ENCODE measurements at places on chromosomes 3 and 15. TPM values are rescaled to one million over a fixed set of nuclear protein-coding genes. Genes with fewer than 3 reads are reported as not detected.

DNA sequence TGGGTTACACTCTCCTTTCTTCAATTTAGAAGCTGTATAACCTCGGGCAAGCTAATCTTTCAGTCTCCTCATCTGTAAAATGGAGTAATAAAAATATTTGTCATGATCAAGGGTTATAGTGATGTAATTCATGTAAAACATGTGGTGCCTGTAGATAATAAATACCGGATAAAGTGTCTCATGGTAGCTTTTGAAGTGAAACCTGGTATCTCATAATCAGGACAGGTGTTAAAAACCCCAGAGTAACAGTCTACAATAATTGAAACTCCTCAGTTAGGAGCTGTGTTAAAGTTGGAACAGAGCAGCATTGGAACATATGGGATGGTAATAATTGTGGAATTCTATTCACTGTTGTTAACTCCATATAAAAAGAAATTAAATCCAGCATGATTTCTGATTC, 884 bp upstream of the KNL1 start:
- ATAC-seq: no peak

- no peak for ATAC-seq
Measured at GRCh38 chr3:113831103-113831355, 7.6 kb upstream of the GRAMD1C start.

DNA sequence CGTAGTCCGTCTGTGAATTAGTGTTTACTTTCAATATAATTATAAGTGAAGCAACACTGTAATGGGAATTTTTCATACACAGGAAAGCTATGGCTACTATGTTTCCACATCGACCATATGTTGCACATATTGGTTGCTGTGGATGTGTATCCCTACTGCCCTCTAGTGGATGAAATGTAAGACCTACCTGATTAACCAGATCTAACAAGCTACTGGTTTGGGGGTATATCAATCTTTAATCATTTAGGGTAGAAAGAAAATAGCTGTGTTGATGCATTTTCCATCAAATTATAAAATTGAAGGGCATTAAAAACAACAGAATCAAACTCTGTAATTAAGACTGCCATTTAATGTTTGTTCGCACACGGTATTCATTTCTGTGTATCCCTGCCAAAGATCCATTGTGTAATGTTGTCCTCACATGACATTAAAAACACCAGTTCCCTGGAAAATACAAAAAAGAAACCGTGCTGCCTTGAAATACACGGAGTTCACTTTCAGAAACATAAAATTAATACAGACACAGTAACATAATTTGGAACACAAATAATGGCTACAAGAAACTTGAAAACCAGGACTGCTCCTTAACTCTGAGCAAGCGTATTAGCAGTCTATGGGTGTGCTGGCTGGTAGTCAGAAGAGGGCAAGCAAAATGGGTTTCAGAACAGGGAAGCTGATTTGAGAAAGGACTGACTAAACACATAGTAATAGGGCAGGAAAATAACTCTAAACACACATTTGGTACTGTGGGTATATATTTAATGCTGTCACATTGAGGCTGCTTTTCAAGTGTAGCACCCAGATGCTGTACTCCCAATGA, 125.1 kb downstream of the TIGIT start:
- peak; percentile 89 for ATAC-seq

- ATAC-seq: no peak
Measured at GRCh38 chr3:124383846-124384466, 346.3 kb upstream of the UMPS start.

GRCh38 chr15:62164396-62165103, 535 bp downstream of the C2CD4B start:
- peak; percentile 58 for ATAC-seq

The RASL12 gene
- total RNA-seq: 1.5 TPM

DNA sequence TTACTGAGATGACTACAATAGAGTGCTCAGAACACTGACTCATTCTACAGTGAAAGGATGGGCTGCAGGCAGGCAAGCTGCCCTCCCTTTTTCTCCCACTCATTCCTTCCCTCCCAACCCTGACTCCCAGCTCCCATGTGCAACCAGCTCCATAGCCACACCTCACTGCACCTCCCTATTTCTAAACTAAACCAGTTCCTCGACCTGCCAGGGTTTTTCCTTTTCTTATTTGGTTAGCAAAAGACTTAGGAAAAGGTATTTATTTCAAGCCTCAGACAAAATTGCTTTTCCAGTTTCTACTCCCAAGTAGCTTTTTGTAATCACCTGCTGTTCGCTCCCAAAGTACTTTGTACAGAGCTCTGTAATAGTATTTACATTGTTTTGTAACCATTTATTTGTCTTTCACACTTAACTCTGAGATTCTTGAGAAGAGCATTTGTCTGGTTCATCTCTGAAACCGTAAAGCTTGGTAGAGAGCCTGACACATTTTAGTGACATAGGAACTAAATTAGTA, 2.2 kb downstream of the AADAC start:
- peak; percentile 98 for ATAC-seq

DNA sequence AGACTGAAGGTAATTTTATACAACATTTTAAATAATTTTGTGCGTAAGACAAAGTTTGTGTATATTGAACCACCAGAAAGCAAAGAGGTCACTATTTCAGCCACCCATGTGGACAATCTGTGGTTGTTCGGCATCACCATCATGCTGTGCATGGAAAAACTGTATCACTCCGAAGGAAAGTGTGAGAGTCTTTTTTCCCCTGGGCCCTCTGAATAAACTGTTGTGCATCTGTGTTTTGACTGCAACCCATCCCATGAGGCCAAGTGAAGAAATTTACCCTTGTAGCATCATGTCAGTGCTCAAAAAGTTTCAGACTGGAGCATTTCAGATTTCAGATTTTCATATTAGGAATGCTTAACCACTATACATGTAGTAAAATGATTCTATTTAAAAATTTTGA, 85.3 kb downstream of the IMPG2 start:
- no peak for ATAC-seq

DNA sequence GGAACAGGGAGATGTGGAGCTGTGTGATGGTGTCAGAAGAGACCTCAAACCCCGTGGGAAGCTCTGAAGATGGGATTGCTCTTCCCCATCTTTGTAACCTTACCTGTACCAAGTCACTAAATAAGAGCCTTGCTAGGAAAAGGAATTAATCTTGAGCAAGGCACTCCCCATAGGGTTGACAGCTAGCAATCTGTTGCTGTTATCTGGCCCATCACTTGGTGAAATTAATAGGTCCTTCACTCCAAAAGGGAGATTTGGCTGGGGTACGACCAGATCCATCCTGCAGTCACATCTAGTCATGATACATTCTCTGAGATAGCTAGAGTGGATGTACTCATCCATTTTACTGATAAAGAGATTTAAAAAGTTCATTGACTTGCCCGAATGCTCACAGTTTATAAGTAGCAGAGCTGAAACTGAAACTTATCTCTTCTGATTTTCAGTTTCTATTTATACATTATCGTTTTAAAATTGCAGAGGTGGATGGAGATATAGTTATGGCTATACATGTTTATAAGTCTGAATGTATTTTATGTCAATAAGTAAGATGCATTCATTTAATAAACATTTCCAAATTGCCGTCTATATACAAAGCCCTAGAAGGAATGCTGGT, 299.1 kb upstream of the MCTP2 start:
- ATAC-seq: no peak

DNA sequence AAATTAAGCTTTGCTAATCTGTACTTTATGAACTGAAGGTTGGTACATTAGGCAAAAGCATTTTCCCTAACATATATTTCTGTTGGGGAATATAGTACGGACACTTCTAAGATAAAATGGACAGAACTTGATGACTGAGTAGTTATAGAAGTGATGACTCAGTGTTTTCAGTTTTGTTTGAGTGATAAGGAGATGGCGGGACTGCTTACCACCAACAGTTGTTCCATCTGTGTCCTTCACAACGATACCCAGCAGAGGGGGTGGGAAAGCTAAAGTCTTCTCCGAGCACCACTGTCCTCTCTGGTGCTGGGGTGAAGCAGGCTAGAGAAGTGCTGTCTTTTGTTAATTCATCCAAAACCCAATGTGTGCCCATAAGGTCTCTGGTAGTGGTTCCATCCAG, 195.8 kb downstream of the CD47 start:
- ATAC-seq: no peak

GRCh38 chr15:71170163-71170562, 54.9 kb downstream of the THSD4 start:
- ATAC-seq: no peak

The COL8A1 gene
- total RNA-seq: 2.2 TPM

DNA sequence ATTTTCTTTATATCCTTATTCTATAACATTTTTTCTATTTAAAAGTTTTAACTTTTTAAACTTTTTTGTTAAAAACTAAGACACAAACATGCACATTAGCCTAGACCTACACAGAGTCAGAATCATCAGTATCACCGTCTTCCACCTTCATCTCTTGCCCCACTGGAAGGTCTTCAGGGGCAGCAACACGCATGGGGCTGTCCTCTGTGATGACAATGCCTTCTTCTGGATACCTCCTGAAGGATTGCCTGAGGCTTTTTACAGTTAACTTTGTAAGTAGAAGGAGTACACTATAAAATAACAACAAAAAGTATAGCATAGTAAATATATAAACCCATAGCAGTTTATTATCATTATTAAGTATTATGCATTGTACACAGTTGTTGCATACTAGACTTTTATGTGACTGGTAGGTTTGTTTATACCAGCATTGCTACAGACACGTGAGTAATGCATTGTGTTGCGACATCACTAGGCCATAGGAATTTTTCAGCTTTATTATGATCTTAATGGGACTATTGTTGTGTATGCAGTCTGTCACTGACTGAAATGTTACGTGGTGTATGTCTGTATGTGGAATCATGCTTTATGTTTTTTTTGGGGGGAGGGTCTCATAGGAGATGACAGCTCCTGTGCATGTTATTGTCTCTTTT, 18.2 kb downstream of the ATP1B3 start:
- peak; percentile 89 for ATAC-seq

The DPH6 gene
- total RNA-seq: 17.4 TPM

DNA sequence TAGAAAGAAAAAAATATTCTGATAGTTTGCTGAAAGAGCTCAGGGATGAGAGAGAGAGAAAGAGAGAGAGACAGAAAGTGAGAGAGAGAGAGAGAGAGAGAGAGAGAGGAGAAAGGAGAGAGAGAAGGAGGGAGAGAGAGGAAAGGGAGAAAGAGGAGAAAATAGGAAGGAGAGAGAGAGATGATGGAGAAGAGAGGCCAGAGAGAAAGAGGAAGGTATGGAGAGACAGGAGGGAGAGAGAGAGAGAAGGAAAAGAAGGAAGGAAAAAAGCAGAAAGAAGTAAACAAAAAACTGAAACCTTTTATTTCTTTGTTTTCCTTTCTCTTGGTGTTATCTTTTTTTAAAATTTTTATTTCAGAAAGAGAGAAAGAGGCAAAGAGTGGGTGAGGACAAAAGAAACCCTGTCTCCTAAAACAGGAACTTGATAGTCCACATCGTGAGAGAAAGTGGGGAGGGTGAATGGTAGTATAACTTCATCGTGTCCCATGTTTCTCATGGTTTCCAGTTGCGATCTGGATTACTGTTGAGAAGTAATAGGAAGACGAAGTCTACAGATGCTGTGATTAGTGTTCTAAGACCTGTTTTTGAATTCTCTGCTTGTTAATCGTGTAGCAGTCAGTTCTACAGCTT, 279.7 kb downstream of the LPP start:
- ATAC-seq: no peak

- ATAC-seq: no peak
Measured at GRCh38 chr15:53693729-53694475, 65.6 kb downstream of the WDR72 start.

GRCh38 chr3:55725681-55726500, 238.8 kb upstream of the WNT5A start:
- ATAC-seq: no peak

GRCh38 chr3:98331329-98331728, 22.3 kb upstream of the OR5K4 start:
- ATAC-seq: no peak

The PEX5L gene
- not detected for total RNA-seq

- peak; percentile 60 for ATAC-seq
Measured at GRCh38 chr3:63864008-63864964, 619 bp downstream of the ATXN7 start.

DNA sequence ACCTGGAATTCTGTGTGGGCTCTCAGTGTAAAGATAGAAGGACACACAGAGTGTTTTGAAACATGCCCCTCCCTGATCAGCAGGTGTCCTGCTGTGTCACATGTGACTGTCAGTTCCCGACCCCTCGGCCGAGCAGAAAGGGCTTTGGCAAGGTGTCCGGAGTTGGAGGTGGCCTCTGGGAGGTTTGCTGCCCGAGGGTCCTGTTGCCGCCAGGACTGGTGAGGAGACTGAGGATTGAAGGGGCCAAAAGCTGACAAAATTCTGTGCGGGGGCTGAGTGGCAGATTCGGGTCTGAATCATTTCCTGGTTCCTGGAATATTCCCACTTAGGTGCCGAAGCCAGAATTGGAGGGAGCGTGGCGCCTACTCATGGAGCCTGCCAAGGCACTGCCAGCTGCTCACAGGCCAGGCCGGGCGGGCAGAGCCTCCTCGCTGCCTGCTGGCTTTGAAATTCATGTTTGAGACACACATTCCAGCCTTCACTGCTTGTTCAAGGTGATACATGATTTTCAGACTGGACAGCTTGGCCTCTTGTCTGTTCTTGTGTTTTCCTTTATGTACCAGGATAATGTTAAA, 83.8 kb downstream of the APBA2 start:
- ATAC-seq: no peak

DNA sequence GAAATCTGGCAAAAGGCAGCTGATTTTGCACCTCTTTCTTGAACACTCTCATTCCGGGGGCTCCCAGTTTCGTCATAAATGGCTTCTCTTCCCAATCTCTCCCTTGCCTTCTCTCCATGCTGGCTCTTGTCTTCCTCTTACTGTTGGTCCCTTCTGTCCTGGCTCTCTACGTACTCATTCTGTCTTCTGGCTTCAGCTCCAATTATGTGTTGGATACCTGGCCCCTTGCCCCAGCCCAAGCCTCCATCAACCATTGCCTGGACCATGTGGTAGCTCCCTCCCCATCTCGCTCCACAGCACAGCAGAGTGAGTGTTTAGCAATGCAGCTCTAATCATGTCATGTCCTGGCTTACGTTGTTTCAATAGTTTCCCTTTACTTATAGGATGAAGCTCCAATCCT, 21.7 kb upstream of the KY start:
- ATAC-seq: no peak

The PLA2G4D gene
- total RNA-seq: 1.5 TPM

The HMCES gene
- 37.2 TPM for total RNA-seq

- no peak for ATAC-seq
Measured at GRCh38 chr3:15042936-15043335, 22.2 kb downstream of the MRPS25 start.

DNA sequence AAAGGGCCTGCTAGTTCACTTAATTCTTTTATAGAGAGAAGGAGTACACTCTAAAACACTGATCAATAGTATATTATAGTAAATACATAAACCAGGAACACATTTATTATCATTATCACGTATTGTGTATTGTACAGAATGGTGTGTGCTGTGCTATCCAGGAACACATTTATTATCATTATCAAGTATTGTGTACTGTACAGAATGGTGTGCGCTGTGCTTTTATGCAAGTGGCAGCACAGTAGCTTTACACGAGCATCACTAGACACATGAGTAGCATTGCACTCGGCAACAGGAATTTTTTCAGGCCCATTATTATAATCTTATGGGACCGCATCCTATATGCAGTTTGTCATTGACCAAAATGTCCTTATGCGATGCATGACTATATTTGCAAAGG, 20.9 kb upstream of the MUC20 start:
- peak; percentile 12 for ATAC-seq

GRCh38 chr15:42129364-42129763, 27.1 kb downstream of the PLA2G4F start:
- no peak for ATAC-seq

GRCh38 chr15:100186366-100186765, 155.4 kb downstream of the ADAMTS17 start:
- ATAC-seq: no peak

The PARL gene
- total RNA-seq: 50.5 TPM

The LRTM1 gene
- not detected for total RNA-seq

Measured in esophagus mucosa (tissue), 1 donor.